Stimulated activated CD4-positive, alpha-beta T cell treated with anti-CD3 and anti-CD28 coated beads, TNF-alpha, amount 100 ng/mL, for 48 hours (primary cell): ENCODE measurements at places on chromosomes 4 and X.

DNA sequence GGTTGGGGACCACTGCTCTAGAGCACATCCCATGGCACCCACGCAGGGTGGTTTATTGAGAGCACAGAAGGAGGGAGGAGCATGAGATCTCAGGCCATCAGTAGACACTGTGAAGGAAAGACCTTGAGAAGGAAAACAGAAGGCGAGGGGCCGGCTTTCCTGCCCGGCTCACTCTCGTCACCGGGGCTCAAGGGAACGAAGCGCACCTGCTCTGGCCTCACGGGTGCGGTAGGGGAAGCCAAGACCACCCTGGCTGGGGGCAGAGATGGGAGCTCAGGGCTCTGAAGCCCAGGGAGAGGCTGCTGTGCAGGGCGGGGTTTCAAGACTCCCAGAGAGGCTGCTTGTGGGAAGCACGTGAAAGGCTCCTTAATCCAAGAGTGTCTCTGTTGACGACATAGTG is 105.9 kb downstream of the TNIP2 start:
- DNase-seq: no peak

GRCh38 chr4:3524349-3524748 is 7.9 kb downstream of the LRPAP1 start:
- DNase-seq: no peak

DNA sequence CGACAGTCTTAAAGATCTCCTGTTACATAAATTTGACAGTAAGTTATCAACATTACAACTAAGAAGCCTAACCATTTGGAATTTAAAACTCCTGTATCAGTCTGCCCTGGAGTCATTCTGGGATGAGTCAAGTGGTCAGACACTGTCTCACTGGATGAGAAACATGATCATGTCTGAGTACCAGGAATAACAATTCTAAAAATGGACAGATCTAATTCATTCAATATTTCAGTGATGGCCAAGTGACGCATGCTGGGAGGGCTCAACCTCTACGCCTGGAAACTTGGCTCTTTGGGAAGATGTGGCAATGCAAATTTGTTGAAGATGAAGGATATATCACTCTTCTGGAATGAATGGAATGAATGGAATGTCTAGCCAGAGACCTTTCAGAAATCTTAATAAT is 1427.2 kb downstream of the STIM2 start:
- no peak for DNase-seq

DNA sequence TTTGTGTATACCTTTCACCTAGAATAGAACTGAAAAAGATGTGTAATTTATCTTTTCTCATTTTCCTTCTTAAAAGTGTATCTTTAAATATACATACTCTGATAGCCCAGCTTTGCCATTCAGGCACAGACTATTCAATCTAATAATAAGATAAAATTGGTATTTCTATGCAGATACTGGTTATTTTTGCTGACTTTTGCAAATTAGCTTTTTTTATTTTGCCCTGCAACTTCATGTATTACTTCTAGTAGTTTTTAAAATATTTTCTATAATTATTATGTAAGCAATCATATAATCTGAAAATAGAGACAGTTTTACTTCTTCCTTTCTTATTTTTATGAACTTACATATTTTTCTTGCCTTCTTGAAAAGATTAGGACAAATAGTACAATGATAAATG is 45.4 kb upstream of the FREM3 start:
- no peak for DNase-seq

GRCh38 chrX:35380808-35381700 is 417.1 kb upstream of the MAGEB16 start:
- no peak for DNase-seq

GRCh38 chr4:120263618-120264017 is 197.0 kb upstream of the MAD2L1 start:
- DNase-seq: no peak

- DNase-seq: no peak
Measured at GRCh38 chrX:96861218-96861617, 22.5 kb upstream of the RPA4 start.

DNA sequence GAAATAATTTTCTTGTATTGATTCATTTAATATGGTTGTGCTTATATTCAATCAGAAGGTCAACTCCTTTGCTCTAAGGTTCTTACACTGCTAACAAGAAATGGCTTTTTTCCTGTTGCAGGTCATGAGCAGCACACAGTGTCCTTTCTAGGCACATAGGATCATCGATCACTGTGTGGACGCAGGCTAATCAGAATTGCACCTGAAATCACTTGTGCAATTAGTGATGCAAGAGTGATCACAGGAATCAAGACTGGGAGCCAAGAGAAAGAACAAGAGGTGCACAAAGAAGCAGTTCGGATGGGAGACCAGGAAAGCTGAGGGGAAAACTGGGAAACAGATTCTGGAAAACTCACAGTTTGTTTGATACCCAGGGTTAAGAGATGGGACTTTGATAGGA is 21.1 kb downstream of the TDO2 start:
- DNase-seq: no peak

DNA sequence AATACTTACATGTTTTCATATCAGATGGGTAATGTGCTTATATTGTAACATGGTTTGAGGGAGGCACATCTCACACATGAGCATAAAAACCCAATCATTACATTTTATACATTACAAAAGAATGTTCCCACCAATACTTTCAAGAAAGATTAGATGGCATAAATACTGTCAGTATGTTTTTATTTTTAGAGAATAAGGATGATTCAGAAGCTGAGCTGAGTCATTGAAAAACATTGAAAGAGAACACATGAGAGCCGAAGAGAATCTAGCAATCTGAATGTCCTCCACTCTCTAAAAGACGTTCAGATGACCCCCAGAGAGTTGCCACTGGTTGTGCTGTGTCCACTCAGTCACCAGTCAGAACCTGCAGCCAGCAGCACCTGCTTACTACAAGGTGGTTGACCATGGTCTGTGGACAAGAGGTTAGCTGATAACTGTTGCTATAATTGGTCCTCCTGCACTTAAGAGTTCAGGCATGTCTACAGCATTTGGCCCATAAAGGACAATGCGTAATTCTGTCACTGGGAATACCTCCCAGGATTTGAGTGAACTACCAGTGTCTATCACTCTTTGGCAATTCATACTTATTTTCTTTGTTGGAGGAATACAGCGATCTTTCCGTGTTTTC is 382.2 kb upstream of the IGFBP7 start:
- DNase-seq: no peak

DNA sequence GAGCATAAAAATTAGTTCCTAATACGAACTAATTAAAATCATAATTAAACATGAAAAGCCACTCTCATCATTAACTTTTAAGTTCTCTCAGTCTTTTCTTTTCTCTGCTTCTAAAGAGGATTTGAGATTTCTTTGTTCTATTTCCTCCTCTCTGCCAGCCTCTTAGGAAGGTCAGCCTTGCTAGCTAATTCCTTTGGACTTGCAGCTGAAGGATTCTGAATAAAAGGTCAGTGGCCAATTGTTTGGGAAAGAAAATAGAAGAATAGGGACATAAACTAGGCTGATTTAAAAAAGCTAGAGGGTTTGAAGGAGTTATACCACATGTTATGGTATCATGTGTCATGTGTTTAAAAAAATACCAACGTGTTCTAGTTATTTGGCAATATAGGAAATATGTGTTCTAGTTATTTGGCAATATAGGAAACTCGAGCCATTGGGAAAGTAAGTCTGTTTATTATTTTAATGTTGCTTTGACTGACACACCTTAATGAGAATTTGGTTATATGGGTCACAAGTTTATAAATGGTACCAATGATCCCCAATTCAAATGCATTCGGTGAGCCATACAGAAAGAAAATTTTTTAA is 1668.7 kb upstream of the PCDH7 start:
- no peak for DNase-seq

- DNase-seq: no peak
Measured at GRCh38 chr4:108592674-108592986, 27.7 kb upstream of the RPL34 start.

DNA sequence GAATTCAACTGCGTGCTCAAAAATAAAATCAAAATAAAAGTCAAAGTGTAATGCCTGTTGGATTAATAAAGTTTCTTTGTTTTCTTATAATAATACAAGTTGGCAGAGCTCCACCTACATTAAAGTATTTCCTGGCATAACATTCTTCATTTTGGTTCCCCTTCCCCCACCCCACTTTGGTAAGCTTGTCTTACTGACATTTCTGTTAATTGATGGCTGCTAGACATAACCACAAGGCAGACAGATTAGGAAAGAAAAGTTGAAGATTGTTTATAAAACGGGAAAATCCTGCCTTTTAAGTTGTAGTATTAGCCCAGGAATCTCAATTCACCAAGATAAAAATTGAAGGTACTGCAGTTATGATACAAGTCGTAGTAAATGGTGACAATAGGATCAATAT is 246.5 kb upstream of the RPS6KA3 start:
- DNase-seq: no peak

DNA sequence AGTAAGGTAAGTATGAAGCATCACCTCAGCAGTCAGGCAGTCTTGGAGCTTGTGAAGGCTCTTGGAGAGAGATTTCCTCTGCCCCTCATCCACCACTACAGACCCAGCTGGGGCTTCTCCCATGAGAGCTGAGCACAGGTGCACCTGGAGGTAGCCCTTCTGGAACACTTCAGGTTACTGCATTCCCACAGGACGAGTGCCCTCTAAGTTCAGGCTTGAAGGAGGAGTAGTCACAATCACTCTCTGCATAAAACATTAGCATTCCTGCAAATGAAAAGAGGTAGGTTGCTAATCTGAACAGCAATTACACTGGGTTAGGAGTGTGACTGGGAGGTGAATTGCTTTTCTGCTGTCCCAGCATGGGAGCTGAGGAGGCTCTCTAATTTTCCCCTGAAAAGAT is 308.8 kb downstream of the TEX13C start:
- no peak for DNase-seq

GRCh38 chr4:176642472-176642871 is 150.2 kb downstream of the VEGFC start:
- no peak for DNase-seq

GRCh38 chrX:38718311-38718710 is 82.9 kb upstream of the MID1IP1 start:
- no peak for DNase-seq

DNA sequence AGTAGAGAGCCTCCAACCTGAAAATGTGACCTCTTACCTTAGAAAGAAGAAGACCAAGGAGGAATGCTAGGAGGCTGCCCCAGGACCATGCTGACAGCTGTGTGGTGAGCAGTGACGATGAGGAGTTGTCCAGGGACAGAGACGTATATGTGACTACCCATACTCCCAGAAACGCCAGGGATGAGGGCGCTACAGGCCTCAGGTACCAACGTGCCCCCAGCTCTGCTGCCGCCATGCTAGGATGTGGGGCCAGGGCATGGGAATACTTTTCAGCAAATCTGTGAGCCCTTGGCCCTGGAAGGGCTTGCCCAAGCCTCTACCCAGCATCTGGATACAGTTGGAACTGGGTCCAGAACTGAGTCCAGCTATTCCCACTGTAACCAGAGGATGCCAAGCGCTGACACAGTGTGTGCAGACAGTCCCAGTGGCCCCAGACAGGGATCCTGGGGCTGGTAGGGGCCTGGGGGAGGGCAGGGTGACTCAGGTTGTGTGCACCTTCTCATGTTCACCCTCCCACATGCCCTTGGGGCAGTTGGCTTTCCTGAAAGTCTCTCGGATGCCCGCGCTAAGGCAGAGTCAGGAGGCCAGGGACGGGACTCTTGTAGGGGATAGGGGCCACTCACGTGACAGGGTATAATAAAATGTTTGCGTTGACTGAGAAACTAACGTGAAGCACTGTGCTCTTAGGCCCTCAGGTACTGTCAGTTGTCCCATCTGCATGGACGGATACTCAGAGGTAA is 23.9 kb upstream of the FAM193A start:
- no peak for DNase-seq

GRCh38 chr4:52889354-52889753 is 27.2 kb downstream of the RASL11B start:
- DNase-seq: no peak

- no peak for DNase-seq
Measured at GRCh38 chr4:148225639-148226038, 216.6 kb downstream of the NR3C2 start.

GRCh38 chr4:113979905-113980615 is 613 bp upstream of the ARSJ start:
- DNase-seq: no peak

DNA sequence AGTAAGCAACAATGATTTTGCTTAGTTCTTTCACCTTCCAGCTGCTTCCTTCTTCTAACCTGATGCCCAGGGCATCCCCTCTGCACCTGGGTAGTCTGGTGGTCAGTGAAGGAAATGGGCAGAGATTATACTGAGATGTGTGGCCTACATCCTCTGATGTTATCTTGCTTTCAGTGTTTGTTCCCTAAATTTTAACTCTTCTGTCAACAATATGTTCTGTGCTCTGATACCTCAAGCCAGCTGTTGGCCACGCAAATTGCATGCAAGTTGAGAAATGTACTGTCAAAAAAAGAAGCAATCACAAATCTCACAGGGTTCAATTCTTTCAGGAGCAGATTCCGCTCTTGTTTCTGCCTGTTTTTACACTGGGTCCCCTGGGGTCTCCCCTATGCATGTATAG is 73.8 kb downstream of the FBXW7 start:
- no peak for DNase-seq

- DNase-seq: no peak
Measured at GRCh38 chrX:45352611-45353010, 151.9 kb upstream of the DIPK2B start.

DNA sequence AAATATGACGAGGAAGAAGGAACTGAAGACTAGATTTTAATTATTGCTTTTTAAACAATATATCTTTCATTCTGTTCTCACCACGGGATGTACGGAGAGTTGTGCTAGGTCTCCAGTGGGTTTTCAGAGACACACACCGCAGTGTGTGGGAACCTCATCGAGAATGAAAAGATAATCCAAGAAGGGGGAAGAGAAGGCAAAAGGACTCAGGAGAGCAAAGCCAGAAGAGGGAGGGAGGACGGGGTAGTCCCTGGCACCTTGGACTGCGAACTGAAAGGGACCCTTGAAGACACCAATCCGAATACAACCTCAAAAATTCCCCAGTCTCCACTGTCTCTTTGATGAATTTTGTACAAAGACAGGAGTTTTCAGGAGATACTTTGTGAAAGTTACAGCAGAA is 932 bp upstream of the LEF1 start:
- DNase-seq: no peak

GRCh38 chr4:6539009-6539764 is 35.8 kb upstream of the MAN2B2 start:
- no peak for DNase-seq

- no peak for DNase-seq
Measured at GRCh38 chrX:10750581-10750980, 130.2 kb upstream of the MID1 start.

DNA sequence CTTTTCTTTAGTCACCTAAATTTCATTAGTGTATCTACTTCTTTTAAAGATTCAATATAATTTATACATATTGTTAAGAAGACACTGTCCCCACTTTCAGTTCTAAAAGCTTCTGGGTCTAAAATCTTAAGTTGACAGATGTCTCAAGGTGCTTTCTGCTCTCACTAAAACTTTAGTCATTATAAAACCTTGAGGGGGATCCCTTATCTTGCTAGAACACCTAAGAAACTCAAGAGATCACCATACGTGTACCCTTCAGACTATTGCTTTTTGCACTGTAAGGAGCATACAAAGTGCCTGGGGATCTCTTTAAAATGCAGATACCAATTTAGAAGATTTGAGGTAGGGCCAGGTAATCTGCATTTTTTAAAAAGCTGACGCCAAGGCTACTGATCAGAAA is 30.1 kb downstream of the CYBB start:
- DNase-seq: no peak

GRCh38 chr4:23279377-23279986 is 586.7 kb downstream of the GBA3 start:
- DNase-seq: no peak
